ENCODE measurements at places on chromosomes 6 and 20.

DNA sequence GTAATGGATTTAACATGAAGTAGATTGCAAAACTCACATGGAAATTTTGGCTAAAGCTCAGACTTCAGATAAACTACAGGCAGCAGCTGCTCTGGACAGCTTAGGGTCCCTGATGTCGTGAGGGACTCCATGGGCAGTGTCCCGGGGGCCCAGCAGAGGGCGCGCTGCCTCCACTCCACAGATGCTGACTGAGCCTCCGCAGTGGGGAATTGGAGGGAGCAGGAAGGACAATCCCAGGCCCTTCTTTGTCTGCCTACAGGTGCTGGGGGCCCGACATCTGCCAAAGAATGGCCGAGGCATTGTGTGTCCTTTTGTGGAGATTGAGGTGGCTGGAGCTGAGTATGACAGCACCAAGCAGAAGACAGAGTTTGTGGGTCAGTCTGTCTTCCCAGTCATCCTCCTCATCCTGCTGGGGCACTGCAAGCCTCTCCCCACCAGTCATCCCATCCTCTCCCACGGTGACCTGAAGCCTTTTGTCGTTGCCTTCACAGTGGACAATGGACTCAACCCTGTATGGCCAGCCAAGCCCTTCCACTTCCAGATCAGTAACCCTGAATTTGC lies 35.9 kb downstream of the PLCG1 start:
- DNase-seq = peak; percentile 66

DNA sequence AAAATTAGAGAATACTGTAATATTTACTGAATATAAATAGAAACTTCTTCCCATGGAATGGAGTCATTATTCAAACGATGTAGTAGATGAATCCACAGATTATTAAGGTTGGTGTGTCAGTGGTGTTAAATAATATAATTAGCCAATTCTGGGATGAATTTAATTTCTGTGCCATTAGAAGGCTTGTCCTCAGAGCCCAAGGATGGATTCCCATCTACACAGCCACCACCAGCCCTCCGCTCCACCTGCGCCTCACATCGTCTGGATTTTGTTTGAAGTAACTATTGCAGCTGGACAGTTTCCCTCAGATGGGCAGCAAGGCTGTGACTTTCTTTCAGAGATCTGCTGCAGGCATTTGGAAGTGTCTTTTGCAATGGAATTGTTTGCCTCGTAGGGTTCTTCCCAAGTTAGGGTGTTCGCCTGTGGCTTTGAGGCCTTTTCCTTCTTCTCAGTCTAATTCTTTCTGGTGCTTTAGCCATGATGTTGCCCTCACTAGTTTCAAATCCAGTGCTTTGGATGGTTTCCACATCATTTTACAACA lies 104.7 kb downstream of the AIG1 start:
- DNase-seq = no peak

- DNase-seq = no peak
These were observed 30.9 kb downstream of the MAP3K5 start for GRCh38 chr6:136761227-136761922.

DNA sequence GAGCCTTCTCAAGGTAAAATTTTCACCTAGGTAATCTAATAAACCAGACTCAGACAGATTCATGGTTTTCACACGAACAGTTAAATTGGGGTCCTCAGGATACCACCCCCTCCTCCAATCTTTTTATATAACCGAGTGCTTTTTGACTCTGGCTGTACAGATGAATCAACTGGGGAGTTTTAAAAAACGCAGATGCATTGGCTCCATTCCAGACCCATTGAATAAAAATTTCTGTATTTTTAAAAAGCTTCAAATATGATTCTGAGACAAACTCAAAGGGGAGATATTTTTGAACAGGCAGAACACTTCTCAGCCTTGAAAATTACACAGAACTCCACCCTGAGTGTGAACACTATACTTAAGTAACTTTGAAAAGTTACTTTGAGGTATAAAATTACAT lies 7.2 kb downstream of the UTRN start:
- no peak for DNase-seq

- DNase-seq = no peak
These were observed 259.0 kb downstream of the HIVEP2 start for GRCh38 chr6:142685852-142686506.

GRCh38 chr6:4463236-4463635 lies 313.0 kb upstream of the CDYL start:
- no peak for DNase-seq

DNA sequence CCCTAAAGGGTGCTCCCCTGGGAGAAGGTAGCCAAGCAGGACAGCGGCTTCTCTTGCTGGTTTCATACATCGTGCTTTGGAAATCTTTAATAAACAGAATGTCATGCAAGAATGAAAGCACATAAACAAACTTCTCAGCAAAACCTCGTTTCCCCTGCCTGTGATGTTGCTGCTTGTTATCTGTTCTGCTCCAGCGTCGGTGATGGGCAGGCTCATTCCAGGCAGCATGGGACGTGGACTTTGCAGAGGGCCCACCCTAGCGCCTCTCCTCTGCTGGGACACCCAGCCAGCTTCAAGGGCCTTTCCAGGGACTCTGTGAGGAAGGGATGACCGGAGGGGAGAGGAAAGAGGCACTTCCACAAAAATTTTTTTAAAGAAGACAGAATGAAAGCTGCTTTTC lies 197.7 kb downstream of the QKI start:
- no peak for DNase-seq

- peak; percentile 17 for DNase-seq
These were observed 11.5 kb downstream of the MAPK14 start for GRCh38 chr6:36039112-36039511.

DNA sequence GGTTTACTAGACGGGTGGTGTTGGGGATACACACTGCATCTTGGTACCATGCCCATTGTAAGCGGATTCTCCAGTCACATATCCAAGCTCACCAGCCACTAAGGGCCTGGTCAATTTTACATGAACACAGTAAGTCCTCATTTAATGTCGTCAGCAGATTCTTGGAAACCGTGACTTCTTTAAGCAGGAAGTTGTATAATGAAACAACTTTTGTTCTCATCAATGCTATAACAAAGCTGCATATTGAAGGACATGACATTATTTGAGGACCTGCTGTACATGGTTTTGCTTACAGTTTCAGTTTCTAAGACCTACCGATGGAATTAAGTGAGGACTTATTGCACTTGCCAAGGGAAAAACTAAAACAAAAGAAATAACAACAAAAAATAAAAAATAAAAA lies 295.6 kb downstream of the SYNE1 start:
- no peak for DNase-seq

GRCh38 chr6:158999154-158999665 lies 792 bp downstream of the RSPH3 start:
- peak; percentile 23 for DNase-seq

DNA sequence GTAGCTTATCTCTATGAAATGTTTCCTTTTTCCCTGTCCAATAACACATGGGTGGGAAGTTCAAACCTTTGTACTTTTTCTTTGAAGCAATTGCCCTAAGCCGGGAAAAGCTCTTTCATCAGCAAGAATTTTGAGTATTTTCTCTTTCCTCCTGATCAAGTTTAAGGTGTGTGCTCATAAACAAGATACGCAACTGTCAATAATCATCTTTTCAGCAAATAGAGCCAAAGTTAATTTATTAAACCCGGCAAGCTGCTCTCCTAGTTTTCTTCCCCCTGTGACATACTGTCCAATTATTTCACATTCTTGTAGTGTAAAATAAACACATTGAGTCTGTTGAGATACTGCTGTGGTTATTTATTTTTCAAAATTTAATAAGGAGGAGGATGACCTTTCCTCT lies 194.4 kb downstream of the EDN1 start:
- DNase-seq = no peak

- no peak for DNase-seq
These were observed 561 bp downstream of the KAT14 start for GRCh38 chr20:18138266-18138582.

GRCh38 chr6:37306624-37307222 lies 47.1 kb upstream of the RNF8 start:
- DNase-seq = no peak

DNA sequence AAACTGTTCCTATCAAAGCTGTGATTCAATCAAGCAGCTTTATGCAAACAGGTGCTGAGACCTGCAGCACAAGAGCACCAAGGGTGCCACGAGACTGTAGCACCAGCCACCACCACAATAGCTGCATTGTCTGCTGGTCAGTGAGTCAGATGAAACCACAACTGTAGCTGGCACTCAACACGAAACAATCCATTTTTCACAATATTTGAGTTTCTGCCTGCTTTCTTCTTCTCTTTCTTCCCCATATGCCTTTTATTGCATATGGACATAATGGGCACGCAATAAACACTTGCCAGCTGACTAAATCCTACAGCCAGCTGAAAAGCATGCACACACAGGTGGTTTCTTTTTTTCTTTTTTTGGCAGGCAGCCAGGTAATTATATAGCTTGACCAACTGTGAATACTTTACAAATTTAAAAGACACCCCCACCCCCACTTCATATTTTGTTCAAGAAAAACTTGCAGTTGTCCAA lies 16.6 kb downstream of the SLC2A12 start:
- DNase-seq = peak; percentile 84

DNA sequence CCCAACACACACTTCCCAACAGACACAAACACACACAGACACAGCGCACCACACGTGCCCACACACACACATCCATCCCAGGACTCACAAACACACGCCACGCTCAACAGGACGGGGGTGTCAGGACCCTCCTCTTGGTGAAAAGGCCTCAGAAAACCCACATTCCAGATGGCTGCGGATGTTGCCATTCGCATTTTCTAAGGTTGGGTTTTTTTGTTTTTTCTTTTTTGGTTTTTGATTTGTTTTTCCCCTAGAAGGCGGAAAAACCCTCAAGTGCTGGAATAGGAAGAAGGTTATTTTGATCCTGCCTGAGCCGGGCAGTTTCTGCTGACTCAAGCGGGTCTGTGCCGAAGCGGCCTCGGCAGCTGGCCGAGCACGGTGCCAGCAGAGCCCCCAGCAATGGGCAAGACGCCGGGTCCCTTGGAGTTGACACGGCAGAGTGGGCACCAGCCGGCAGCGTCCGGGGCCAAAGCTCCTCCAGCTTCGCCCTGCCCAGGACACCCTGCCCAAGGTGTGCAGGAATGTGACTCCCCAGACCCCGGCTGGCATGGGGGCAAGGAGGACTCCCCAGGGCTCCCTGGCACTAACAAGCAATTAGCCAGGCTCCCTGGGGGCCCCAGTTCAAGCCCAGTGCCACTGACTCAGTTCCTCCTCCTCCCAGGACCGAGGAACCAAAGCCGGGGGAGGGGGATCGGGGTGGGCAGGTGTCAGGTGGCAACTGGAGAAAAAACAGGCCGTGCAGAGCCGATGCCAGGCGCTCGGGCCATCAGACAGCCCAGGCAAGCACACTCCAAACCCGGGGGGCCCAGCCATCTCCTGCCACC lies 40.9 kb upstream of the ZBP1 start:
- DNase-seq = no peak

DNA sequence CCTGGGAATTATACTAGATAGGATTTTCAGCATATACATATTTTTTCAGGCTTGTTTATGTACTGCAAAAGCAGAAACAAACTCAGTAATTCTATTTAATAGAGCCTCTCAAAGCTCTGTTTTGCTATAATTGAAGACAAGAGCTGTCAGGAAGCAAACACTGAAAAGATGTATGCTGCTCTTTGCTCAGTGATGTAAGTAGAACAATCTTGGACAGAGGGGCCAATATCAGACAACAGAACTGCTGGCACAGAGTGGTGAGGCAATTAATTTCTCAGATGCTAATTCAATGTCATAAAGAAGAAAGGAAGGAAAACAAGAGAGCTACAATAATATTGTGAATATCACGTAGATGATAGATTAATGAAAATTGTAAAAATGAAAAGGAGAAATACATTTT lies 663.3 kb upstream of the ADGRB3 start:
- no peak for DNase-seq

DNA sequence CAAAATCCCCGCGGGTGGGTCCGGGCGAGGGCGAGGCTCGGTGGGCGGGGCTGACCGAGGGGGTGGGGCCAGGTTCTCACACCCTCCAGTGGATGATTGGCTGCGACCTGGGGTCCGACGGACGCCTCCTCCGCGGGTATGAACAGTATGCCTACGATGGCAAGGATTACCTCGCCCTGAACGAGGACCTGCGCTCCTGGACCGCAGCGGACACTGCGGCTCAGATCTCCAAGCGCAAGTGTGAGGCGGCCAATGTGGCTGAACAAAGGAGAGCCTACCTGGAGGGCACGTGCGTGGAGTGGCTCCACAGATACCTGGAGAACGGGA lies 809 bp downstream of the HLA-G start:
- no peak for DNase-seq

- no peak for DNase-seq
These were observed 17.4 kb downstream of the CST7 start for GRCh38 chr20:24966317-24967012.

GRCh38 chr6:134678436-134678889 lies 271.4 kb downstream of the ALDH8A1 start:
- DNase-seq = peak; percentile 92
